ENCODE measurements at places on chromosomes 4 and X.

DNA sequence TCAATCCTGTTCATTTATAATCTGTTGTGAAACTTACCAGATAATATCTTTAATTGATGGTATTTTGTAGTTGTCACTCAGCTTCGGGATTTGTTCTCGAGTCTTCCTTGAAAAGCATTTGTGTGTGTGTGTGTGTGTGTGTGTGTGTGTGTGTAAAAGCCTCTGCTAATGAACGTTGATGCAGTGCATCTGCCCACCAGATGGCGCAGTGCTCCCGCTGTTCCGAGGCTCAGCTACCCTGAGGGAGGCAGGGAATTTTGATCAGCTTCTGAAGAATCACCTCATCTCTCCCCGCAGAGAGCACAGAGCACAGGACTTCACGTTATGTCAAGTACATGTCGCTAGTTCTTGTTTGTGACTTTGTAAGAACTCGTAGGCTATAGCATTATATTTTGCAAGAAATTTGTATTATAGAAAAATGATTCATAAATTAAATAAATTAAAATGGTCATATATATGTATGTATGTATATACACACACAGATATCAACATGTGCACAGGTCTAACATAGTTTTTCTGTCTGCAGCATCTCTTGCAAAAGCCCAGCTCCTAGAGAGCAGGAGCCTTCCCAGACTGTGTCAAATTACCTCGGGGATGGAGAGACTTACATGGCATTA, 316.7 kb upstream of the IGFBP7 start:
- DNase-seq = no peak

DNA sequence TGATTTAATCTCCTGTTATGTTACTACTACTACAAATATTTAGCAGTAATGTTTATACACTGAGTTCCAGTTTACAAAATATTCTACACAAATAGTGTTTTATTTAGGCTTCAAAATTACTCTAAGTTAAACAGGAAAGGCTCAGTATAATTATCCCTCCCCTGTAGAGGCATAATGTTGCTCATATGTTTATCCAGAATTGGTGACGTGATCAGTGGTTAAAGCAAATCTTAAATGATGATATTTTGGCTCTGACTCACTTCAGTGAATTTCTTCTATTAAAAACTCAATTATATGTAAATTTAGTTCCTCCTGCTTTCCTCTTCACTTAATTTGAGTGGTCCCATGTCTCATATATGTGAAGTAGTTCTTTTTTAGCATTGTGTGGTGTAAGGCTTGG, 438.5 kb downstream of the ADGRL3 start:
- no peak for DNase-seq

DNA sequence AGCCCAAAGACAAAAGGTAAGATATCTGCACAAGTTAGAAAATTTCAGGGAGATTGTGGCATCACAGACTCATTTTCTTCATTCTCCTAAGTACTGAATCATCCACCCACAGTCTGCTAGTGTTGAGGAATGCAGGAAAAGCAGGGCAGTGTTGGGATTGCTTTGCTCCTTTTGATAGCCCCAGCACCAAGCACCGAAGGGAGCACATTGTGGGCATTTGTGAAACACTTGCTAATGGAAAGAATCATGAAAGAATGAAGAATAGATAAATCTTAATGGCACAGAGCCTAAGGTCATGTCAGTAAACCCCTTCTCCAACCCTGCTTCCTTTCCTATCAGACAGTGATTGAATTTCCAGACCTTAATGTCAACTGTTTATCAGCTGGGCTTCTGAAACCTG, 103.1 kb upstream of the GPRIN3 start:
- DNase-seq = no peak

DNA sequence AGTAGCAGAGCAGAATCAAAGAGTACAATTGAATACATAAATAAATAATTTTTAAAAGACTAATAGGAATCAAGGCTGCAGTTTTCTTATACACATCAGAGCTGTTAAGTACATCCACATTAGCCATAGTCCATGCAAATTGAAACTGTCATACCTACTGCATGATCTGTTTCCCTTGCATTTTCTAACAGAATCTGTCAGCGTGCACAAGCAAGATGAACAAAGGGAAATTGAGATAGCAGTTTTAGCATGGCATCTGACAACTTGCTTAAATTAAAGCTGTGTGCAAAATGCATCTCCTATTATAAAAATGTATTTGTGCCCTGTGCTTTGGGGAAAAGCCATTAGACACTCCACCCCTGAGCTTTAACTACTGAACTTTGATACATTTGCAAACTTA, 703.5 kb upstream of the GRID2 start:
- no peak for DNase-seq

DNA sequence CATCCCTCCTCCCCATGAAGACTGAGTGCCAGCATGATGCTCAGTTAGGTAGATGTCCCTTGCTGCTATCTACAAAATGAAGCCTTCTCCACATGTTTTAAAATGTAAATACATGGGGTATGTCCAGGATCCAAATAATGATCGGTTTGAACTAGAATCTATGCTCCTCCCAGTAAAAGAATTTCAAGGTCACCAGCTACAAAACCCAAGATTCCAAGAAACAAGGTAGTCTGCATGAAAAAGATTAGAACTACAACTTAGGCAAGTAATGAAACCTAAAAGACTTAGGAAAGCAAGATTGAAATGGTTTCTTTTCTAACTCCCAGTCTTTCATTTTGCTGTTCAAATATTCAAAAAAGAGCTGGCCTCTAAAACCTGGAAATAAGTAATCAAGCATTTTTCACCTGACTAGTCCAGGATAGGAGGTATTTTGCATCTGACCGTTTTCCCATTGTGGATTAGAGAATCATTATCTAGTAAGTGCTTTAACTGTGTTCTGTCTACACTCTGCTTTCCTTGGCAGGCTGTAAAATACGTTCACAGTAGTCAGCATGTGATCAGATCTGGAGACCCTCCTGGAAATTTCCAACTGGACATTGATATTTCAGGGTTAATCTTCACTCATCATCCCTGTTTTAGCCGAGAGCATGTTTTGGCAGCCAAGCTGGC, 57.4 kb downstream of the CC2D2A start:
- DNase-seq = no peak

Data from activated naive CD8-positive, alpha-beta T cell treated with anti-CD3 and anti-CD28 coated beads, Interleukin-2, amount 50 U/mL, for 16 hours (primary cell).